ENCODE measurements at places on chromosomes 12 and 14.

DNA sequence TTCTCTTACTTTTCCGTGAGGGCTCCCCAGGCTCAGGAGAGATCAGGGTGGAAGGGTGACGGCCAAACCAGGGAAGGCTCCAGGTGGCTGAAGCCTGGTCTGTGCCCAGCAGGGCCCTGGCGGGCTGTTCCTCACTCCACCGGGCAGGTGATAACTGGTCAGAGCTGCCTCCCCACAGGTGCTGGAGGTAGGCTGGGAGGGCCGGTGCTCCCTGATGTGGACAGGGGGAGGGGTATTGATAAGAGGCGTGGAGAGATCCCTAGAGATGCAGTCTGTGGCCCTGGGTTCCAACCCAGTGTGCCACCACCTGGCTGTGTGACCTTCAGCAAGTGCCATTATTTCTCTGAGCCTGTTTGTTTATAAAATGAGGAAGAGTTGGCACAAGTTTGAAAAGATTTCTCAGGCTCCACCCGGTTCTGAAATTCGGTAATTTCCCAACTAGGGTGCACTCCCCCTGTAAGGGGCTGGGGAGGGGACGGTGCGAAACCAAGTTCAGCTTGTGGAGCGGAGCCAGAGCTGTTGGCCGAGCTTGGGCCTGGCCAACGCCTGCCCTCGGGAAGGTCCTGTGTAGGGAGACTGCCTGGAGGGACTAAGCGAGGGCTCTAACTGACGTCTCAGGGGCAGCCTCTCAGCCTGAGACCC lies 1.0 kb upstream of the NR4A1 start:
- no peak for DNase-seq

- no peak for DNase-seq
Measured at GRCh38 chr12:86006727-86007126, 132.6 kb downstream of the NTS start.

GRCh38 chr14:40204441-40205175 lies 772.4 kb upstream of the FBXO33 start:
- no peak for DNase-seq

DNA sequence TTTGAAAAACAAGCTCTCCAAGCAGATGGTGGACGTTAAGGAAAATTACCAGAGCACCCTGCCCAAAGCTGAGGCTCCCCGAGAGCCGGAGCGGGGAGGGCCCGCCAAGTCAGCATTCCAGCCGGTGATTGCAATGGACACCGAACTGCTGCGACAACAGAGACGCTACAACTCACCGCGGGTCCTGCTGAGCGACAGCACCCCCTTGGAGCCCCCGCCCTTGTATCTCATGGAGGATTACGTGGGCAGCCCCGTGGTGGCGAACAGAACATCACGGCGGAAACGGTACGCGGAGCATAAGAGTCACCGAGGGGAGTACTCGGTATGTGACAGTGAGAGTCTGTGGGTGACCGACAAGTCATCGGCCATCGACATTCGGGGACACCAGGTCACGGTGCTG lies 62.4 kb downstream of the NTF3 start:
- DNase-seq = no peak

DNA sequence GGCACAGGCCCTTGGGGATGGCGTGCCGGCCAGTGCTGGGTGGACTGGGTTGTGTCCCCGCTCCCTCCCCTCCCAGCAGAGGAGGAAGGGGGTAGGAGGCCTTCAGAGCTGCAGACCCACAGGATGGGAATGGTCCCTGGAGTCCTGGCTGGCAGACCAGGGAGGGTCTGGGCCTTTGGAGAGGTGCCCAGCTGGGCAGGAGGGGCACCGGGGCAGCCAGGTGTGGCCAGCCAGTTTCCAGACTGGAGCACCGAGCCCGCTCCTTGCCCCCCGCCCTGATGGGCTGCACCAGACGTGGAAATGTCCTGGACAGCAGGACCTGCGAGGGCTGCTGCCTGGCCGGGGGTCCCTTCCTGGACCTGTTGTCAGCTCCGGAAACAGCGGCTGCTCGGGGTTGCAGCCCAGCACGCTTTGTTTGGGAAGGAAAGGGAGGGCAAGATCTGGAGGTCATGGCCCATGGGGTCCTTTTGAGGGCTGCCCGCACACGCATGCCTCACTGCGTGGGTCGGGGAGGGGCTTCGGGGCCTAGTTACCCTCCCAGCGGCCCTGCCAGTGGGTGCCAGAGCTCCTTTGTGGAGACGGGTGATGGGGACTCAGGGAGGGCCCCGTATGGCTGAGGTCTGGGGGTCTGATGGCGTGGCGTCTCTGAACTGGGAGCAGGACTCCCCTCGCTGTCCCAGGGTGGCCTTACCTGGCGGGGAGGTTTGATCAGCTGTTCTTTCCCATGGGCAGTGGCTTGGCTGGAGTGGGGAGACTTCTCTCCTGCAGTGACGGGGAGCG lies 9.1 kb downstream of the KIF26A start:
- DNase-seq = no peak

DNA sequence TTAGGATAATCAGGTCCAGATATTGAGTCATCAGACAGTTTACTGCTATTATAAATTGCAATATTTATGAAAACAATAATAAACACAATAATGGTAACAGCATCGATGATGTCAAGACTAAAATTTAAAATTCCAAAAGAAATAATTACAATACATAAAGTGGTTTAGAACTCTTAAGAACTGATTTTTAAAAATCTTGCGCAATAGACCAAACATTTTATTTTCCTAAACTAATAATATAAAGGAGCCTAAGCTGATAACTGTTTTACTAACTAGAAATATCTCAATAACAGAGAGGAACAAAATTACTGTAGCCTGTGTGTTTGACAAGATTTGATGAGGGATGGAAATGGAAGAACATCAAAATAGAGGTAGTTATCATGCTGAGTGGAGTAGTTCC lies 93.9 kb upstream of the TRHDE start:
- DNase-seq = no peak

GRCh38 chr14:35351897-35352273 lies 52.7 kb downstream of the NFKBIA start:
- no peak for DNase-seq

DNA sequence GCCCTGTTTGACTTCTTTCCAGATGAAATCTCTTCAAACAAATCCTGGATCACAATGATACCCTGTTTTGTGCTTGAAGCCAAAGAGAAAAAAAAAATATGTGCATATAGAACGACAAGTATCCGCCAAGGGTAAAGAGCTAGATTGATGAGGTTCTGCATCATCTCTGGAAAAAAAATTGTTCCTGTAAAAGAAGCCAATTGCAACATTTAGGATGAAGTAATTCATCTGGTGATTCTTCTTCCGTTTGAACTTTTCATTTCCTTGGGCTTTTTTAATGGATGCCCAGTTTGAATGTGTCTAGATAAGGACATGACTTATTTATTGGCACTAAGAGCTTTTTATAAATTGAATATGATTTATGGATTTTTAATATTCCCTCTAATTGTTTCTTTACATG lies 38.1 kb upstream of the NPAS3 start:
- DNase-seq = no peak

GRCh38 chr12:86613311-86613710 lies 357.1 kb upstream of the MGAT4C start:
- DNase-seq = no peak

DNA sequence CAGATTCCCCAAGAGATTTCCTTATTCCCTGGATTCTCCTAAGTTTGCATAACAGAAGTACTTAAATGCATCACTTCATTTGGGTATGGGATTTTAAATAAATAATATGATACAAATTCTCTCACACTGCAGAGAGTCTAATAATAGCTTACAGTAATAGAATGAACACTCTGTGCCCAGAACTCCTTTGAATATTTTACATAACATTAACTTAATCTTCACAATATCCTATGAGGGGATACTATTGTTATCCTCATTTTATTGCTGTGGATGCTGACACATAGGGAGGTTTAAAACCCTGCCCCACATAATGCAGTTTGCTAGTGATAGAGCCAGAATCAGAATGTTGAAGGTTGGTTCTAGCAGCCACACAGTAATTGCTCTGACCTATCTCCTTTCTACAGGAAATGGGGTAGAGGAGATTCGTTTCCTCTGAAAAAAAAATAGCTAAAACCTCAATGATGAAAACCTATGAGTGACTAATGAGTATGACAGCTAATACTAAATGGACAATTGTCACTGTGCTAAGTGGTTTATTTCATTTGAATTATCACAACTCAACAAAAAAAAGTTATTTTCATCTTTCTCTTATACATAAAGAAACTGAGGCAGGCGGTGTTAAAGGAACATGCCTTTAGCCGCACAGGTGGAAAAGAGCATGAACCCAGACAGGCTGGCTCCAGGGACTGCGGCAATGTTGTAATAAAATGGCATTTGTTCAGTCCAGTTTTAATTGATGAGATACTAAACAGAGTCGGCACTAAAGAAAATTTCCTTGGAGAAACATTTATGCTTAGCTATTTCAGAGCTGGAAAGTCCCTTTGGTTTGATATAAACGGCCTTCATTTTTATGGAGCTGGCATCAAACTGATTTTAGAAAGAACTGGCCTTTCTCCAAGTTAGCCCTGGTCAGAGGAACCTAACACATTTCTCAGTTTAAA lies 880.9 kb downstream of the NRXN3 start:
- DNase-seq = peak; percentile 3

GRCh38 chr12:41122894-41123293 lies 65.2 kb upstream of the PDZRN4 start:
- no peak for DNase-seq

- no peak for DNase-seq
Measured at GRCh38 chr12:11555743-11556625, 93.5 kb upstream of the ETV6 start.

DNA sequence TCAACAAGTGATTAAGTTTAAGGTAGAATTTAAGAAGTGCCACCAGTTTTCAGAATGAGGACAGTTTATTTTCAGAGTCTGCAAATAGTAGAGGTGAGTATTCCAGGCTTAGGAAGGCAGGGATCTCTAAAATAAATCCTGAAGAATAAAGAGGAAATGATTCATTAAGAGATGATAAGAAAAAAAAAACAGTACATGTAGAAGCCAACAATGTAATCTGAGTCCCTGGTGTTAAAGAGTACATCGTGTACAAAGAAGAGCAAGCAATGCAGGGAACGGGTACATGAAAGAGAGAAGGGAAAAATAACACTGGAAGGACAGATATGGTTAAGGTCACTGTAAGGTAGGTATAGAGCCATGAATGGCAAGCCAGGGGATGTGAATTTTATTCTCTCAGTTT lies 95.2 kb upstream of the FOXG1 start:
- DNase-seq = no peak

- no peak for DNase-seq
Measured at GRCh38 chr12:64633940-64634337, 23.6 kb downstream of the RASSF3 start.

DNA sequence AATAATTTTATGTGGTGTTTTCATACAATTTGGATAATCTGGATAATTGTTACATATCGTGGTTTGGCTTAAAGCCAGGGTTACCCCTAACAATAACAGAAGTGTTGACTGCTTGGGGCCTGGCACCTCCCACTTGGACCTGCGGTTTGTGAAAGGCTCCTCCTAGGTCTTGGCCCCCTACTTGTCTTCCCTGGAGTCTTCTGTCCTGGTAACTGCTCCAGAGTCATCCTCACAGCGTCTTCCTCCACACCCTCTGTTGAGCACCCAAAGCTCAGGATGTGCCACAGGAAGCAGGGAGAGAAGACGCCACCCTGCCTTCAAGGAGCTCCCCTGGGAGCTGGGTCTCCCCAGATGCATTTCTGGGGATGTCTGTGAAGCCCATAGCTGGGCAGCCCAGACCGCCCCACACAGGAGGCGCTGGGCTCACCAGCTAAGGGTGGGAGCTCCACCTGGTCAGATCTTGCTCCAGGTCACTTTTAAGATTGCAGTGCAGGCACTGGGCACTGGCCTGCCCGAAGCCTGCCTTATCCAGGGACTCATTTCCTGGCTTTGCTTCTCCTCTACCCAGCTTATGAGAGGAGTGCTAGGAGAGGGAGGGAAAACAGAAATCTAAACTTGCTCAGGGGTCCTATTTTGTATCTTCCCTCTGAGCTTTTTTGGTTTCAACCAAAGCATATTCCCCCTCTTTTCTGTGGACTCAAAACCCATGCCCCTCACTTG lies 98.2 kb downstream of the ZFP36L1 start:
- DNase-seq = no peak

DNA sequence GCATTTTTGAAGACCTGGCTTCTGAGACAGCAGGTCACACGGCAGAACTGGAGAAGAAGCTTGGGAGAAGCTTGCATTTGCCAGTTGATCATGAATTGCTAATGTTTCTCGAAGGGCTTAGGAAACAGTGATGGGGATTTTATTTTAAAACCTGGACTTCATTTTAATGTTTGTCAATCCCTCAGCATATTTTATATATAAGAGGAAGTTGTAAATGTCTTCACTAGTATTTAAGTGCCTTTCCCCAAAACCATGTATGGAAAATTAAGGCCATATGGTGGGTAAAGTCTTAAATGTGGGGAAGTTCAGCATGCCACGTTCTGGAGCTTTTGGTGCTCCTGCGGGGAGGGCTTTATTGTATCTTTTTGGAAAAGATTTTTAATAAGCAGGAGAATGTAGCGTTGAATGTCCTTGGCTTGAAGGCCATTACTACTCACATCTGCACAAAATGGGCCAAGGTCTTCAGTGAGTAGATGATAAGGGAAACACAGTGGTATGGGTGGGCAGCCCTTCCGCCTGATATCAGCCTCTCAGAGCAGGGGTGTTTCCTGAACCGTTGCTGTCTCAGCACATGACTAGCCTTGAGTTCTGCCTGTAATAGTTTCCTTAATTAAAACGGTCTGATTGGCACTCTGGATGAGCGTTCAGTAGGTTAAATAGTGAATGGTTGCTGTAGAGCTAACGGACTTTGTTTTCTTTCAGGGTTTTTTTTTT lies 511.4 kb downstream of the PCNX1 start:
- no peak for DNase-seq

DNA sequence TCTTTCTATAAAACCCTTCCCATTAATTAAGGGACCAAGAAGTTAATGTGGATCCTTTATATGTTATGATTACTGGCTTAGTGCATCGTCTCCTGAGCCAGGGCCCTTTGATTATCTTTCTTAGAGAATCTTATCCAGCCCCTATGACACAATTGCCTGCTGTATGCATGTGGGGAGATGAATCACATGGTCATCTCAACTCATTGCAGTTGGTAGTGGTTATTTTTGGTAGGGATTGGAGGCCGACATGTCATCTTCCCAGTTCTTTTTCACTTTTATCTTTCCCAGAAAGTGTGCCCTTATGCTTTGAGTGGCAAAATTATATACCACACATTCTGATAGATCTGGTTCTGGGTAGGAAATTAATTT lies 26.0 kb downstream of the ZNF664 start:
- no peak for DNase-seq

- no peak for DNase-seq
Measured at GRCh38 chr12:109963330-109963729, 32.8 kb downstream of the GIT2 start.

GRCh38 chr12:47590771-47591360 lies 115.0 kb downstream of the RPAP3 start:
- no peak for DNase-seq

GRCh38 chr12:49223122-49223521 lies 34.2 kb upstream of the TUBA1A start:
- DNase-seq = no peak

GRCh38 chr14:72809063-72809462 lies 84.8 kb downstream of the DPF3 start:
- DNase-seq = no peak

- DNase-seq = no peak
Measured at GRCh38 chr12:79082595-79082994, 218.0 kb downstream of the SYT1 start.

Data from GM13976 (cell line).